ENCODE measurements at places on chromosomes 6 and 20.

- peak; percentile 4 for DNase-seq
Observed at GRCh38 chr6:16089232-16090062, 39.4 kb upstream of the MYLIP start.

- no peak for DNase-seq
Observed at GRCh38 chr6:163095401-163095800, 319.1 kb upstream of the QKI start.

- DNase-seq, result peak; percentile 54
Observed at GRCh38 chr20:58691773-58692578, 624 bp upstream of the NPEPL1 start.

- DNase-seq, result peak; percentile 41
Observed at GRCh38 chr6:155349129-155349528, 34.8 kb upstream of the TFB1M start.

GRCh38 chr6:109258129-109258528 lies 124.1 kb downstream of the CD164 start:
- DNase-seq, result no peak

DNA sequence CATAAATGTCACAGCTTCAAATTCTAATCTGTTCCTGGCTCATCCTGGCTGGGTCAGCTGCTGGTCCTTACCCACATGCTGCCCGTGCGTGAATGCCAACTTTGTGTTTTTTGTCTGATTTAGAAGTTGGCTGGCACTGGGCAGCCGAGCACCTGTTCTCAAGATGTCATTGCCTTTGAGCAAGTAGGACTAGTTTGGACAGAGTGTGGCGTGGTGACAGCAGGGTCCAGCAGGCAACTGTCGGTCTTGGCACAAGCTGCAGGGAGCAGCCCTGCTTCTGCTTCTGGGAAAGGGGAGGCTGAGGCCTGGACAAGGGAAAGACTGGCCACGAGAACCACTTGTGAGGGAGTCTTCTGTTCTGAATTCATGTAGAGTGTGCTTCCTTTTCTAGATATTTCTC lies 26.4 kb upstream of the ADRM1 start:
- no peak for DNase-seq

GRCh38 chr6:170522565-170523183 lies 30.4 kb downstream of the PSMB1 start:
- DNase-seq, result peak; percentile 40

- no peak for DNase-seq
Observed at GRCh38 chr6:116059713-116060571, 749 bp downstream of the FRK start.

DNA sequence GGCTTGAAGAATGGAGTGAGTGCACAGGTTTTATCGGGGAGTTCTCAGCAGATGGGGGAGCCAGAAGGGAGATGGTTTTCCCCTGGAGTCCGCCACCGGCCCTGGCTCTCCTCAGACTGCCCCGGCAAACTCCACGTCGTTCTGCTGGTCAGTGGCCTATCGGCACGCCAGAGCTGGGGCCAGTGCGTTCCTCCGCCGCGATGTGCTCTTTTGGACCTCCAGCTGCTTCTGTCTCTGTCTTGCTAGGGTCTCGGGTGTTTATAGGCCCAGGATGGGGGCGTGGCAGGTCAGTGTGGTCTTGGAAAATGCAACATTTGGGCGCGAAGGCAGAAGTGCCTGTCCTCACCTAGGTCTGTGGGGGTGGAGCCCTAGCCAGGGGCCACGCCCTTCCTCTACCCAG lies 53.0 kb upstream of the ADTRP start:
- DNase-seq, result no peak

GRCh38 chr6:113171882-113172281 lies 685.3 kb upstream of the MARCKS start:
- DNase-seq, result no peak

DNA sequence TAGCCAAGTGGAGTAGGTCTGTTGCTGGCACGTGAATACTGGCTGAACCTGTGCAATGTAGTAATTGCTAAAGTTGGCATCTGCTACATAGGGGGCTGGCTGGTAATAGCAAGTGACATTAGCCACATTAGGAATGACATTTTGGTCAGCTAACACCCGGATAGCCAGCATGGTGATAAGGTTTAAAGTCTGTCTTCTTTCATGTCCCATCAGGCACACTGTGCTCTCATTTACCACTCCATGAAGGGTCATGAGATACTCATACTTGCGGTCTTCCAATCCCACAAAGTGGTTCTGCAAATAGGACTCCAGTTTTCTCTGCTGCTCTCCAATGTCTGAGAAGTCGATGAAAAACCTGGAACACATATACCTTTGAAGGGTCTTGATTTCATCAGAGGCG lies 2.8 kb downstream of the TENT5A start:
- peak; percentile 43 for DNase-seq

GRCh38 chr6:93703431-93703830 lies 284.1 kb upstream of the EPHA7 start:
- DNase-seq, result no peak

GRCh38 chr6:130473886-130474285 lies 108.1 kb downstream of the TMEM200A start:
- DNase-seq, result peak; percentile 90

- peak; percentile 49 for DNase-seq
Observed at GRCh38 chr6:33205191-33206026, 954 bp downstream of the HSD17B8 start.

DNA sequence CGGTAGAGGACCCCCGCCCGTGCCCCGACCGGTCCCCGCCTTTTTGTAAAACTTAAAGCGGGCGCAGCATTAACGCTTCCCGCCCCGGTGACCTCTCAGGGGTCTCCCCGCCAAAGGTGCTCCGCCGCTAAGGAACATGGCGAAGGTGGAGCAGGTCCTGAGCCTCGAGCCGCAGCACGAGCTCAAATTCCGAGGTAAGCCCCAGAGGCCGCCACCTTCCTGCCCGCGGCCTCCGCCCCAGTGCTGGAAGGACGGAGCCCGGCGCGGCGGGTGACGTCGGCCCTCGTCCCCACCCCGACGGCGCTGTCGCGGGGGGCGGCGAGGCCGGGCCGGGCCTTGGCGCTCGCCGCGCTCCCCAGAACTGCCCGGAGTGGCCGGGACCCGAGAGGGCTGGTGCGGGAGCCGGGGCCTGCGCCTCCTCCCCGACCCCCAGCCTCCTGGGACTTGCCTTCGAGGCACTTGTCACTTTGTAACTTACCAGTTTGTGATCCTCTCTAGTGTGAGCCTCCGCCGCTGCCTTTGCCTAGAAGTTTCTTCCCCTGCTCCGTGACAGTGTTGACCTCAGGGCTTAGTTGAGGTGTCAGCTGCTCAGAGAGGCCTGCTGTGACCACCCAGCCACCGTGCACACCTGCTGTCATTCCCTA lies 417 bp downstream of the VAPB start:
- peak; percentile 70 for DNase-seq

DNA sequence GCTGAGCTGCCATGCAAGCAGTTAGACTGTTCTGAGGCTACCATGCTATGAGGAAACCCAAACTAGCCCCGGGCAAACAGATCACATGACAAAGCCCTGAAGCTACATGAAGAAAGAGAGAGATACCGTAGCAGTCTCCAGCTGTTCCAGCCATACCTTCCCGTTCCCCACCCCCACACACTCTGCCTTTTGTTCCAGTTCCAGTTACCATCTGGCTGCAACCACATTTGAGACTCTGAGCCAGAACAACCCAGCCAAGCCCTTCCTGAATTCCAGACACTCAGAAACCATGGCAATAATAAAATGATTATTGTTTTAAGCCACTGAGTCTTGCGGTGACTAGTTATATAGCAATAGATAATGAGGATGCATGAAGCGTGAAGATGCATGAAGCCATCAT lies 28.3 kb downstream of the RIN2 start:
- peak; percentile 83 for DNase-seq

GRCh38 chr6:69366831-69367230 lies 430.0 kb downstream of the LMBRD1 start:
- DNase-seq, result no peak

GRCh38 chr6:7544597-7544996 lies 3.1 kb downstream of the DSP start:
- no peak for DNase-seq

DNA sequence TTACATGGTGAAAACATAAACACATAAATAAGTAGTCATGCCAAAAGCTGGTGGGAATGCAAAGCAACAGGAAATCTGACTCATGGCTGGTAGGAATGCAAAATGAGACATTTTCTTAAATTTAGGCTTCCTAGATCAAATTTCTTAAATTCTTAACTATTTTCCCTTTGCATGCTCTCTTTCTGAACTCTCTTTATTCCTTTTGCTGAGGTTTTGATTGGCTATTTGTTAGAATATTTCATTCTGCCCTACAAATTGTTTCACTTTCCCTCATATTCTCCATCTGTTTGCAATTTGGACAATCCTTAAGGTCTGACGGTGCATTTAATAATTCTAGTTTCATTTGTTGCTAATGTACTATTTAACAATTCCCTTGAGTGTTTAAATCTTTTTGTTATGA lies 437.5 kb upstream of the RGS17 start:
- DNase-seq, result peak; percentile 3

DNA sequence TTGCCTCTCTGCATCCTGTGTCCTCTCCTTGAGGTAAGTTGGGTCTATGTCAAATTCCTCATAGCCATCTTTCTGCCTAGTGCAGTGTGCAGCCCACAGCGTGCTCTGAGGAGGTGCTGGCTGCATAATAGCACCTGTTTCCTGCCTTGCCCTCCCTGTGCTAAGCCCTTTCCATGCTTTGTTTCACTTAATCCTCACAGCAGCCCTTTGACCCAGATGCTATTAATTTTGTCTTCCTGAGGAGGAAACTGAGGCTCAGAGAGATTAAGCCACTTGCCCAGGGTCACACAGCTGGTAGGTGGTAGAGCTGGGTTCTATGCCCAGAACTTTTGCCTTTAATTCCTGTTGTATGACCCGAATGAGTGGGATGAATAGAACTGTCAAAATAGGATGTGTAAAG lies 13.5 kb downstream of the FAM83D start:
- no peak for DNase-seq

GRCh38 chr6:133724726-133725125 lies 164.2 kb upstream of the TCF21 start:
- peak; percentile 52 for DNase-seq

GRCh38 chr20:60467078-60467477 lies 508.9 kb downstream of the CDH26 start:
- no peak for DNase-seq

GRCh38 chr6:155273431-155273830 lies 9.6 kb downstream of the CLDN20 start:
- DNase-seq, result peak; percentile 67

DNA sequence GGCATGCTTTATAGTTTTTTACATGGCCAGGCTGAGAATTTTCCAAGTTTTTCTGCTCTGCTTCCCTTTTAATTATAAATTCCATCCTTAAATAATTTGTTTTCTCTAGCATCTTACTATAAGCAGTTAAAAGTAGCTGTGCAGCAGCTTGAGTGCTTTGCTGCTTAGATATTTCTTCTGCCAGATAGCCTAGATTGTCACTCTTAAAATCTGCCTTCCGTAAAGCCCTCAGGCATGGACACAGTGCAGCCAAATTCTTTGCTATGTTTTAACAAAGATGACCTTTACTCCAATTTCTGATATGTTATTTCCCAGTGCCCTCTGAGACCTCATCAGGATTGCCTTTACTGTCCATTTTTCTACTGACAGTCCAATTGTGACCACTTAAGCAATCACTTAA lies 92.6 kb upstream of the SGK1 start:
- DNase-seq, result peak; percentile 41

- no peak for DNase-seq
Observed at GRCh38 chr20:4782378-4782772, 60.7 kb downstream of the PRND start.

- DNase-seq, result peak; percentile 13
Observed at GRCh38 chr6:12844284-12845223, 128.0 kb downstream of the PHACTR1 start.

GRCh38 chr20:24972341-24972740 lies 20.2 kb downstream of the APMAP start:
- no peak for DNase-seq

- peak; percentile 87 for DNase-seq
Observed at GRCh38 chr6:68777956-68778355, 142.9 kb downstream of the ADGRB3 start.

GRCh38 chr6:161424421-161424820 lies 150.6 kb upstream of the AGPAT4 start:
- DNase-seq, result no peak

DNA sequence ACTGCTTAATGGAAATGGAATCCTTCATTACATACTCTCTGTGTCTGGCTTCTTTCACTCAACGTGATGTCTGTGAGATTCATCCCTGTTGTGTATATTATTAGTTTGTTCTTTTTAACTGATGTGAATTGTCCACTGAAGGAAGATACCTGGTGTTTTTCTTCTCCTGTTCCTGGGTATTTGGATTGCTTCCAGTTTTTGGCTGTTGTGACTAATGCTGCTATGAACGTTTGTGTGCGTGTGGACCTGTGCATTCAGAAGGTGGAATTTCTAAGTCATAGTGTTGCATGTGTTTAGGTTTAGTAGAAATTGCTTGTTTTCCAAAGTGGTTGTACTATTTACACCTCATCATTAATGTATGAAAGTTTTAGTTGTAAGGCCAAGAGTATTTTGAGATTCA lies 3.8 kb downstream of the TULP4 start:
- DNase-seq, result no peak

GRCh38 chr20:35991142-35991771 lies 22.9 kb downstream of the CNBD2 start:
- peak; percentile 73 for DNase-seq

DNA sequence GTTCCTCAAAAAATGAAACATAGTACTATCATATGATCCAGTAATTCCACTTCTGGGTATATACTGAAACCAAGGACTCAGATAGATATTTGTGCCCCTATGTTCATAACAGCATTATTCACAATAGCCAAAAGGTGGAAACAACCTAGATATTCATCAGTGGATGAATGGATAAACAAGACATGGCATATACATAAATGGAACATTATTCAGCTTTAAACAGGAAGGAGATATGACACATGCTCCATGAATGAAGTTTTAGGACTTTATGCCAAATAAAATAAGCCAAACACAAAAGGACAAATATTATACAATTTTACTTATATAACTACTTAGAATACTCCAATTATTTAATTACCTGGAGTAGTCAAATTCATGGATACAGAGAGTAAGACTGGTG lies 16.4 kb downstream of the PLCB1 start:
- DNase-seq, result no peak

DNA sequence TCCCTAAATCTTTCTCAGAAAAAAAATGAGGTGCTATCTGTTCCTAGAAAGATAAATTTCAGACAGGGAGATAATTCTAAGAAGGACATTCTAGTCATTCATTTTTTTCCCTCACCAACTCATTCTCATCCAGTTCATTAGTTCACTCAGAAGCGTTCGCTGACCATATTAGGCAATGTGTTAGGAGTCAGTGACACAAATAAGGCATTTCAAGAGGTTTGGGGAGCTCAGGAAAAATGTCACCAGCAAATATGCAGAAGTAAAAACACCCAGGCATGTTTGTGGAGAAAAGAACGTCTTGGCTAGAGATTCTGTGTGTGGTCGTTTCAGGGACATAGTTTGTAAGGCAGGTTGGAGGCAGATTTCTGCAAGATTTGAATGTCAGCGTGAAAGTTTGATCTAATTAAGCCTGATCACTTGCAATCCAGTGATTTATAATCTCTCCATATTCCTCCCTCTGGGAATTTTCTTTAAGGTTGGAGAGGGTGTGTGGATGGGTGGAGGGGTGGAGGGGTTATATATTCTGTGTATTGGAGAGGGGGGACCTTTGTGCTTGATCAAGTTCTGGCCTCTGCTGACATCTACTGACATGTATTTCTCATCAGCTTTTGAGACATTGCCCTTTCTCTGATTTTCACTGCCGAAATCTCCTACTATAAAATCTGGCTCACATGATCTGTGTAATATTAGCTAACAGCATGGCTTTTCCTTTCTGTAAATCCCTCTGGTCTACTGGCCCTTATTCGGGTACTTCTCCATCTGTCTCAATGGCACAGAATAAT lies 3.6 kb downstream of the MYCT1 start:
- no peak for DNase-seq
